ENCODE measurements at places on chromosomes 11 and 22.

GRCh38 chr11:1733009-1733715 lies 17.2 kb downstream of the IFITM10 start:
- DNase-seq, result no peak

GRCh38 chr11:1487851-1488574 lies 1.4 kb upstream of the MOB2 start:
- DNase-seq, result no peak

DNA sequence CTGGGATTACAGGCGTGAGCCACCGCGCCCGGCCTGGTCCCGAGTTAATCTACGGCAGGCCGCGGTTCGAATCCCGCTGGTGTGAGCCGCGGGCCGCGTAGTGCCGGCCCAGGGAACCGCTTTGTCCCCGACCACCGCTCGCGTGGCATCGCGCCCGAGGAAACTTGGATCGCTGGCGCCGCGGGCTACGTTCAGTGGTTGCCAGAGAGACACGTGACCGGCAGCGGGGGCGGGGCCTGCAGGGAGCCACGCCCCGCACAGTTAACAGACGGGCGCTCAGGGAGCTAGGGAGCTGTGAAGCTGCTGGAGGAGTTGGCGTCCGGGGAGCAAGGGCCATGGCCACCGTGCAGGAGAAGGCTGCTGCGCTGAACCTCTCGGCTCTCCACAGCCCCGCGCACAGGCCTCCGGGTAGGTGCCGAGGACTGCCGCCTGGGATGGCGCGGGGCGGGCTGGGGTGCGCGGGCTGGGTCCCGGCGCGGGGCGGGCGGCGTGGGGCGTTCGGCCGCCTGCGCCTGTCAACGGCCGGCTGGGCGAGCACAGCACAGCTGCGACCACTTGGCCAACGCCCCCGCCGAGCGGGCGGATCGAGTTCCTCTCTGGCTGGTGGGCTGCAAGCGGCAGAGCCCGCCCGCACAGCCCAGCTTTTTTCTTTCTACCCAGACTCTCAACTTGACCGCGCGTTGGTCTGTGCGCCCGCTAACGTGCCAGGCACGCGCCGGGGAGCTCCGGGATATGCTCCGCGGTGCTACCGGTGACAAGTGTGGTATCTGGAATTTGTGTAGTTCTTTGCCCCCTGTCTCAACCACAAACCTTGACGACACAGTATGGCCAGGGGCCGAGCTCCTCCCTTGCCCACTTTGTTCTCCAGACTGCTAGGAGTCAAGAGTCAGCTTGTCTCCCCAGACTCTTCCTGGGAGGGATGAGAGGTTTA lies at the start of gene DEPDC7:
Gene DEPDC7, plus strand, starts transcription at position 258 of the 931 bp plus-strand sequence. Its CDS starts 78 bp downstream, at position 336.
- DNase-seq, result peak; percentile 94

GRCh38 chr11:114283422-114283821 lies 12.8 kb upstream of the NNMT start:
- no peak for DNase-seq

DNA sequence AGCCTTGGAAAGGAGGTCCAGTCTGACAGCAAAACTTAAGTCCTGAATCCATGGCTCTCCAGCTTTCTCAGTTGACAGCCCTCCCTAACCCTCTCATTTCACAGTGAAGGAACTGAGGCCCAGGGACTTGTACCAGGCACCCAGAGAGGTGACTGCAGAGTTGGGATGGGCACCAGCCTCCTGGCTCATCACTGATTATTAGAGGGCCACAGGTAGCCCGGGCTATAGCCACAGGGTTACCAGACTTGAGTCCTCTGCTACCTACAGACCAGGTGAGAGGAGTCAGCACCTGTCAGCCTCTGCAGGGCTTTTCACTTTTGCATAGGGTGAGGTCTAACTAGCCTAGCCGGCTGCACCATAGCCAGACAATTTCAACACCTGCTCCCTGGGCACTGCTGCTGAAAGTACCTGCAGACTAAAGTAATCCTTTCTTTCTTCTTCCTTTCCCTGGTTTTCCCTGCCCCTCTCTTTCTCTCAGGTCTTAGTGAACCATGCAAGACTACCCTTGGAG lies 37.6 kb downstream of the SYT13 start:
- no peak for DNase-seq

GRCh38 chr11:101715281-101715680 lies 131.5 kb upstream of the TRPC6 start:
- no peak for DNase-seq
